ENCODE measurements at places on chromosomes 13 and 19.

- peak; percentile 30 for DNase-seq
Measured at GRCh38 chr19:54100561-54100960, at the start of gene OSCAR. TSS of gene OSCAR (minus strand) at chr19:54100803. CDS start at chr19:54100792, 11 bp downstream.

DNA sequence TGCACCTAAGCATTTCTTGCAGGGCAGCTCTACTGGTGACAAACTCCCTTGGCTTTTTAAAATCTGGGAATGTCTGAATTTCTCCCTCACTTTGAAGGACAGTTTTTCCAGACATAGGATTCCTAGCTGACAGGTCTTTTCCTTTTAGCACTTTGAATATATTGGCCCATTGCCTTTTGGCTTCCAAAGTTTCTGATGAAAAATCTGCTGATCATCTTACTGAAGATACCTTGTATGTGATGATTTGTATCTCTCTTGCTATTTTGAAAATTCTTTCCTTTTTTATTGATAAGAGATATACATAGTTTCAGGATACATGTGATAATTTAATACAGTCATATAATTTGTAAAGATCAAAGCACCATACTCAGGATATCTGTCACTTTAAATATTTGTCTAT, 211.1 kb downstream of the ZIC5 start:
- no peak for DNase-seq

- DNase-seq: no peak
Measured at GRCh38 chr19:14561847-14562351, 10.0 kb downstream of the NDUFB7 start.

DNA sequence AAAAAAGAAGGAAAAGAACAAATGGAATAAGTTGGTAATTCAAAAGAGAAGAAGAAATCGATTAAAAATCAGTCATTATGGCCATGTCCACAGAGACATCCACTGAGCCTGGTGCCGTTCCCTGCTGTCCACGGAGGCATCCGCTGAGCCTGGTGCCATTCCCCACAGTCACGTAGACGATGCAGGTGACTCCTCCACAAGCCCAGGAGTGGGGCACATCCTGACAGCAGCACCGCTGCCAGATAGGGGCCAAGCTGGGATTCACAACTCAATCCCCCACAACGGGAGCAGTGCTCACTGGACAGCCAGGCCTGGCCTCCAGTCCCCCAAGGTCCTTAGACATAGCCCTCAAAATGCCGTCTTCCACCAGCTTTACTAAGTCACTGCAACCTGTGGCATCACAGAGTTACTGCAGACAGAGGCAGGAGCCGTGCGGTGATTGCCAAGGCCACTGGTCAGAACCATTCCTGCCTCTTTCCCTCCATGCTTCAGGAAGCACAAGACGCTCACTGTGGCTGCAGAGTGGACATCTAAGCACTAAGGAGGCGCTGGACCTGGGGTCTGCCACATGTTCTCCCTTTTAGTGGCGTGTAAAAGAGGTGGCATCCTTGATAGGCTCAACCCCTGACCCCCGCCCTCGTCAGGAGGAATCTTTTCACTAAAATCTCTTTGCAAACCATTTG, 131.5 kb upstream of the SPACA7 start:
- no peak for DNase-seq

DNA sequence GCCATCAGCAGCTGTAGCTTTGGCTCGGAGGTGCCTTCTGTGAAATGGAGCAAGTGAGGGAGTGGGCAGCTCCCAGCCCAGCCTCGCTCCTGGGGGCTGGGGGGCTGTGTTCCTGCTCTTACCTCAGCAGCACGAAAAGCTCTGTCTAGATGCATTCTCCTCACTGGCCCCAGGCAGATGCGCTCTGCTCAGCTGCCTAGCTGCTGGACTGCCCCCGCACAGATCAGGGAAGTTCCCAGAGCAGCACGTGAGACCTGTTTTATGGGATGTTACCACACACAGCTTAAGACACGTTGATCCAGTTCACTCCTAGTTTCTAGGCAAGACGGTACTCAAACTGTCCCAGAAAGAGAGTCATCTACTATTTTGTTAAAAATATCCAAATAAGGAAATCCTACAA, 13.6 kb downstream of the LCP1 start:
- no peak for DNase-seq

- DNase-seq: peak; percentile 63
Measured at GRCh38 chr19:33796164-33796875, at the start of gene KCTD15. TSS of gene KCTD15 (plus strand) at chr19:33796870. CDS start at chr19:33800455, 3,585 bp downstream.

GRCh38 chr13:29165216-29165615, 345.1 kb downstream of the MTUS2 start:
- DNase-seq: no peak

- no peak for DNase-seq
Measured at GRCh38 chr19:29974701-29975100, 32.7 kb downstream of the URI1 start.

DNA sequence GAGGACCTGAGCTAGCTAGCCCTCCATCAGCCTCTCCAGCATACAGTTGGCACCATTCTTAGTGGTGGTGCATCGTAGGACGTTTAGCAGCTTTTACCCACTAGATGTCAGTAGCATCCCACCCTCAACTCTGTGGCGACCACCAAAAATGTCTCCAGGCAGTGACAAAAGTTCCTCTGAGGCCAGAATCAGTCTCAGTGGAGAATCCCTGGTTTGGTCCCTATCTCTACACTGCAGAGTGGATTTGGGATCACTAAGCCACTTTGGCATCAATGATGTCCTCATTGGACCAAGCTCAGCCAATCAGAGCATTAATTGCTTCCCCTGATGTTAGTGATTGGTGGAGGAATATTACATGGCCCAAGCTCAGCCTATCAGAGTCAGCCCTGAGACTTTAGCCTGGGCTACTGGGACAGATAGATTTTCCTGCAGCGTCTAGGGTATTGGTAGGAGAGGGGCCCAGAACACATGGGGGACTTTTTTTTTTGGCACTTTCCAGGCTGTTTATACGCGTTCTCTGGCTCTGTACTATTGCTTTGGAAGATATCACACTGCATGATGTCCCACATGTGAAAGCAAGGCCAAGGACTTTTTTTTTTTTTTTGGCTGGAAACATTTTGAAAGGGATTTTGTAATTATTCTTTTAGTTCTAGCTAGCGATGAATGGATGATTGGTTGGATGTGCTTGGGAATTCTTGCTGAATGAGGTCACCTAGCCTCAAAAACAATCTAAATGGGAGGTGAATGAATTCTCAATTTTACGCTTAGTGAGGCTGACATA, 7.0 kb downstream of the TMEM221 start:
- no peak for DNase-seq

- DNase-seq: no peak
Measured at GRCh38 chr13:98390086-98390715, 186.7 kb downstream of the STK24 start.

Data from fibroblast of skin of back (primary cell).